ENCODE measurements at places on chromosomes 16 and 17. TPM values are rescaled to one million over a fixed set of nuclear protein-coding genes. Genes with fewer than 3 reads are reported as not detected.
A peak's percentile ranks its signal among the peaks of the same experiment; 100 is the strongest.

GRCh38 chr16:31243734-31244670 is 15.8 kb upstream of the ITGAM start:
- DNase-seq, result no peak

IL17C gene
- 0.23 TPM for total RNA-seq

SSTR5 gene
- total RNA-seq, result not detected

ZPBP2 gene
- total RNA-seq, result not detected

TOP2A gene
- total RNA-seq, result 295 TPM

GINS3 gene
- total RNA-seq, result 22.2 TPM

DNA sequence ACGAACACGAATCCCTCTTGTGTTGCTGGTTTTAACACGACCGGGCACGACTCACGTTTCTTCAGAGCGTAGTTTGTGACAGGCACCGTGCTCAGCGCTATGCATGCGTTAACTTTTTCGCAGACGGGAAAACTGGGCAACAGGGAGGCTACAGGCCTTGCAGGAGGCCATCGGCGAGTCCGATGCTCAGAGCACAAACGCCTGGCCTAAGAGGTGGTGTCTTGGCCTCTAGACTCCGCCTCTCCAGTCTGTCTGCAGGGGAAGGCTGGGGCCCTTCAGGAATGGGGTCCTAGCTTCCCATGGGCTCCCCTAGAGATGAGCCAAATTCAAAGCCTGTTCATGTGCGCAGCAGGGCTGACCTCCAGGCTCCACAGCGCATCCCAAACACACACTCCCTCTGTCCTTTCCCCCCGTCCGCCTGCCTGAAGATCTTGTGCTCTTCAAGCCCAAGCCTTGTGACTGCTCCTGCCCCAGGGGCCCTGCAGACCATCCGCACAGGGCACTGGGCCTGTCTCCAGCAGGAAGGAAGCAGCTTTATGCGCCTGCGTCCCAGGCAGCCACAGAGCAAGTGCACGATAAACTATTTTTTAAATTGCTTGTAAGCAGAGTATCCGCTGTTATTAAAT is 3.1 kb downstream of the CLCN7 start:
- DNase-seq, result no peak

TEX19 gene
- 0.23 TPM for total RNA-seq

DNA sequence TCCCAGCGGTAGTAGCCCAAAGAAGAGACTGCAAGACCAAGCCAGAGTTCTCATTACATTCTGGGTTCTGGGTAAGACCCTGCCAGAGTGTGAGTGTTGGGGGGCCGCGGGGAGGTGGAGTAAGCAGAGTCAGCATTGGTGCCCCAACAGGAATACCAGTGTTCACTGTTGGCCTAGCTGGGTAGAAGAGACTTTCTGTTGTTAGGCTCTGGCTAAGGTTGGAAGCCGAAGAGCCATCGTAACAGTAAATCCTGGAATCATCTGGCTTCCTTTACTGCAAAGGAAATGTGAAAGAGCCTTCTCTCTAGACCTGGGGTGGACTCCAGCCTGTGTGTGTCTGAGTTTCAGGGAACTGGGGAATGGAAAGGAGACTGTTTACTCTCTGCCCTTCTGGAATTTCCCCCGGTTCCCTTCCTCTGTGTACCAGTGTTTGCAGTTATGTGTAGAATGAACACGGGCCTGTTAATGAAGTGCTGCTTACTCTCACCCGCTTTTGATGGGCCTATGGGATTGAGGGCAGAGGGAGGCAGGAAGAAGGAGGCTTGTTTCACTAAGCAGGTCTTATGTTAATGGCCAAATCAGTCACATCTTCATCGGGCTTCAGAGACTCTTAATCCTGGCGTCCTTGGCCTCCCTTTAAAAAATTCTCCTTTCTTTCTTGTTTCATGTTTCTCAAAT is 68.5 kb downstream of the WWP2 start:
- no peak for DNase-seq

DNA sequence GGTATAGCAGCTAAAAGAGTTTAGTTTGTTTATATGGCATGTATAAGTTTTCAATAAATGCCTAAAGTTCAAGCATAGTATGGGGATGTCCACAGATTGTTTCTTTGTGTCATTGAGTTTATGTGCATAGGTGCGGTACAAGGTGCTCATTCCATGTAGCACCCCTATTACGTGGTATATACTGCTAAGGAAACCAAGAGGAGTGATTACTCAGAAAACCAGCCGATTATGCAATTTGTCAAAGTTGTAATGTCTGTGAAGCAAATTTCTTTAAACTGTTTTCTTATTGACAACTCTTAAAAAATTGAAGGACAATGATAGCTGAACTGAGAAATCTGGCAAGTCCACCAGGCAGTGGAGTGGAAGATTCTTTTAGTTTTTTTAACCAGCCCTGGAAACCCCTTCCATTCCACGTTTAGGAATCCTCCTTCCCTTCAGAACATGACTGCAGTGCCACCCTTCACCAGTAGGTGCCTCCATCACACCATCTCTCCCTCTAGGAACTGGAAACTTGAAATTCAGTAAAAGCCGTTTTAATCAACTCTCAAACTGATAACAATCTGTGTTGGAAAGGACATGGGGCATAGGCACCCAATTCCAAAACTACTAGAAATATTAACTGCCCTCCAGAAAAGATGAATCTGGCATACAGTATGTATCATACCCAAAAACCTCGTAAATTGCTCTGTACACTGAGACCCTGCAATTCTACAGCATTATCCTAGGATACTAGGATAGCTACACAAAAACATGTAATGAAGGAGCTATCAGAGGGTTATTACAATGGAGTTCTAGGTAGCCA is 43.5 kb downstream of the REXO5 start:
- peak; percentile 81 for DNase-seq

GRCh38 chr17:50828508-50829170 is 6.7 kb upstream of the WFIKKN2 start:
- DNase-seq, result no peak

DNA sequence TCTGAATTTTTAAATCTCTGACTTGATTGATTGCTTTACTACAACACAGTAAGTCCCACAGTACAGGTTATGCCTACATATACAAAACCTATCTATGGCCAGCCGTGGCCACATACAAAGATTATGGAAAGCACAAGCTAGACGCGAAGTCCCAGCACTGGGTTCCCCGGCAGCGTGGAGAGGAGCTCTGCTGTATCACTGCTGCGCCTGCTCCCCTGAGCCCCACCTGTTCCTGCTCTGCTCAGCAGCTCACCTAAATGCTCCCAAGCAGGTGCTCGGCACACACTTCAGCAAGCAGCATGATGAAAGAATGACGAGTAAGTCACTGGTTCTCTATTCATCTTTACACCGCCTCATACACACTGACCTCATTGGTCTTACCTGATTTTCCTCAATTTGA is 20.6 kb downstream of the ZDHHC7 start:
- no peak for DNase-seq

DNA sequence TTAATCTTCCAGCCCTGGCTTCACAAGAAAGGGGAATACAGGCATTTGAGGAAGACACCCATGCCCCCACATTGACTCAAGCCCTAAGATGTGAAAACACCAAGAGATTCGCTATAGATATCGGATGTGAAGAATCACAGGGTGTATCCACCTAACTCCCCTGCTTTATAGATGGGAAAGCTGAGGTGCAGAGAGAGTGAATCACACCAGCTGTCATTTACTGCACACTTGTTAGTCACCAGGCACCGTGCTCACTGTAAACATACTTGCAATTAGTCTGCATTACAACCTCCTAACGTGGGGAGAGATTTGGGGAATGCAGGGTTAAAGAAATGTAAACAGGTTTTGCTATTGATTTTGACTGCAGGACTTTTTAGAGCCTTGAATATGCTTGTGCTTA is 325.5 kb downstream of the C16orf95 start:
- no peak for DNase-seq

GRCh38 chr17:5819921-5820685 is 235.8 kb upstream of the NLRP1 start:
- no peak for DNase-seq

- DNase-seq, result peak; percentile 51
Observed at GRCh38 chr16:75238132-75238852, 13.1 kb downstream of the BCAR1 start.

DNA sequence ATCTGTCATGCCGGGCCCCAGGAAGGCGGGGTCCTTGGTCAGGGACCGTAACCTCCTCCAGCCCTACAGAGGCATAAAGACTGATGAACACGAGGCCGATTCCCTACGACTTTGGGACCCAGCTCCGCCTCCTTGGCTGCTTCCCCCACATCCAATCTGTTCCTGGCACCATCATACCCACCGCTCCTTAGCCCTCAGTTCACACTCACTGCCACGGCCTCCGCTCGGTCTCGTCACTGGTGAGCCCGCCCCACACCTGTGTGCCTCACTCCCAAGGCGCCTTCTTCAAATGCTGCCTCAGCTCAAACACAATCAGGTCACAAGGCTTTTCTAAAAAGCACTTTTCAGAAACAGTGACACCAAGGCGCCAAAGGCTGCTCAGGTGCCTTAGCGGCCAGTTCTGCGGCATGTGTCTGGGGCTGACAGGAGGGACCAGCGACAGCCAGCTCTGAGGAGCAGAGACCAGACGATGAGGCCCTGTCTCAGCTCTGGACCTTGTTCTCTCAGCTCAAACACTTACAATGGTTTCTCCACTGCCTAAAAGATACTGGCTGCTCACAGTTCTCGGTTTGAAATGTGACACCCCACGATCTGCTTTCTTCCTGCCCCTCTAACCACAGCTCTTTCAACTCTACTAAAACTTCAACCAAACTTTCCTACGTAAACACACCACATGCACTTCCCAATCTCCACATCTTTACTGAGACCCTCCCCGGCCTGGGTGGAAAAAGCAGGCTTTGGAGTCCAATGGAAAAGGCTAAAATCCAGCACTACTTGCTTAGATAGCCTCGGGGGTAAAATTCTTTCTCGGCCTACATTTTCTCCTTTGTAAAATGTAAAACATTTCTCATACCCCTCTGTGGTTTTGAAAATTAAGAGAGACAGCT is 33.2 kb downstream of the CYB5D2 start:
- no peak for DNase-seq

NAGS gene
- total RNA-seq, result 0.93 TPM

- DNase-seq, result no peak
Observed at GRCh38 chr16:22358000-22358399, 16.4 kb downstream of the CDR2 start.

DNA sequence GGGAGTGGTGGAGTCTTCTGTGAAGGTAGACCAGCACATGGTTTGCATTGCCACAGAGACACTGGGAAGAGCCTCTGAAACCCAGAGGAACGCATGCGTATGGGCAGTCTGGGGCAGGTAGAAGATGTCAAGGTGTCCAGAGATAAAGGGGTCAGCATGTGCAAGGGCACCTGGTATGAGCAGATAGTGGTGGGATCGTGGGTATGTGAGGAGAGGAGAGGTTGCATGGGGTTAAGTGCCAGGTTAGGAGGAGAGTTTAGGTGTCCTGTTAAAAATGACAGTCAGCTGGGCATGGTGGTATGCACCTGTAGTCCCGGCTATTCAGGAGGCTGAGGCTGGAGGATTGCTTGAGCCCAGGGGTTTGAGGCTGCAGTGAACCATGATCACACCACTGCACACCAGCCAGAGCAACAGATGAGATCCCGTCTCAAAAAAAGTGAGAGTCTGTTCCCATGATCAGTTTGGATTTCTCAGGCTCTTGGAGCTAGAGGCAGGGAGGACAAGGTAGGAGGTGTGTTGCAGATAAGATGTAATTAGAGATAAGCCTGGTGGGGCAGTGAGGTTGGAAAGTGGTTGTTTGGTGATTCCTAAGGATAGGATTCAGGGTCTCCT is 3.0 kb downstream of the PYCARD start:
- no peak for DNase-seq

DPEP3 gene
- not detected for total RNA-seq

DPEP2 gene
- total RNA-seq, result not detected

TBX21 gene
- total RNA-seq, result not detected

C17orf67 gene
- 2.4 TPM for total RNA-seq

PRSS8 gene
- total RNA-seq, result not detected

- no peak for DNase-seq
Observed at GRCh38 chr17:67500261-67500660, 123.2 kb downstream of the PITPNC1 start.

HSD17B1 gene
- 1.2 TPM for total RNA-seq

GPRC5C gene
- total RNA-seq, result 4.6 TPM

DNA sequence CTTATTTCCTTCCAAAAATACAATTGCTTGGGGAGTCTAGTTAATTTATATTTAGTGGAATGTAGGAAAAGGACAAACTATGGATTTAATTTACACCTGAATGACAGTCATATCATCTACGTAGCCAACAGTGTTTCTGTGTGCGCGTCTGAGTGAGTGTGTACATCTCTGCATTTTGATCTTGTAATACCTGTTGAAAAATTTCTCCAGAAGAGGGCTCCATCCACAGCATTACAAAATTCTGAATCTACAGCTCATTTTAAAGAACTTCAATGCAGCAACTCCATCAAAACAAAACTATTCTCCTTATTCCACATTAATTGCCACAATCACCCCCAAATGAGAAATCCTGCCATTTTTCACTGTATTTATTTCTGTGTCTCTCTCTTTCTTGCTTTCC is 3.9 kb downstream of the CDH13 start:
- DNase-seq, result no peak

DNA sequence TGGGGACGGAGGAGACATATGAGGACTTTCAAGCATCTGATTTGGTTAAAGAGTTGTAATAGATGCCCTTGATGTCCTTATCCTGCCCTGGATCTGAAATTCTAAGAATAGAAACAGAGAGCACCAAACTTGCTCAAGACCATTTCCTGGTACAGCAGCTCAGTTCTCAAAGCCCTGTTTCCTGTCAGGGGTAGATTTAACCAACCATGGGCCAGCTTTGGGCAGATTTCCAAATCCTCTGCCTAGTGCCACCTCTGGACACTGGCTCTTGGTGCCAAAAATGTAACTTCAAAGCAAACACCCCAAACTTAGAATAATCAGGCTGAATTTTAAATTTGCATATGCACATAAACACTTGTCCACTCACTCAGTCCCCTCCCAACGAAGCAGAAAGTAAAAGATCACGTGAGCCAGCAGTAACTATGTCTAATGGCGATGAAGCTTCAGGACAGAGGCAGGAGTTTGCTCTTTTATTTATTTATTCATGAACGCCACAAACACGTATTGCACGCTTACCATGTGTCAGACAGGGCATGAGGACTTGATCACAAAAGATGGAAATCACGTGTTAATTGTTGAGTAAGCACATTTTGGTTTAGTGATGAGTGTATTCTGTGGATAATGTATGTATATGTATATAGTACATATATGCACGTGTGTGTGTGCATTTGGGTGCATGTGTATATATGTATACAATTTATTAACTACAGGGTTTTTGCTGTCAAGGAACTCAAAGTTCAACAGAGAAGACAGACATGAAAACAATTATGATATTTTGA is 23.1 kb upstream of the SDK2 start:
- no peak for DNase-seq

DNA sequence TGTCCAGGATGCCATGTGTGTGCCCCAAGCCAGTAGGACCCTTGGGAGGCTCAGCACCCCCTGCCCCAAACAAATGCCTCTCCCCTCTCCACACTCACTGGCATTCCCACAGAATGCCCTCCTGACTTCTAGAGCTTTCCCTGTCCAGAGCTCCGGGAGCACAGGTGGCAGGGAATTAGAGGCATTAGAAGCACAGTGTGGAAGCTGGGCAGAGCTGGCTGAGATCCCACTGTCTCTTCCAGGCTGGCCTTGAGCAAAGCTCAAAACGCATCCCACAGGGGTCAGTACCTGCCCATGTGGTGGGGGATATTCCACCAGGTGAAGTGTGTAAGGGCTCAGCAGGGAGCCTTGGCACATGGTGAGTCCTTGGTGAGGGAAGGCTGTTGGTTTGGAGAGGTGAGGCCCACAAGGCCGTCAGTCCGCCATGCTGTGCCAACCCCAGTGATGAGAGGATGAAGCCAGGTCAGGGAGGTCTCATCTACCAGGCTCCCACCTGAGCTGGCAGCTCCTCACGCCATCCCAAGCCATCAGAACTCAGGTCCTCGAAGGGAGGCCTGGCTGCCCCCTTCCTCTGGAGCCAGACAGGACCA is 18.1 kb downstream of the ENDOV start:
- no peak for DNase-seq

Data from neural crest cell (in vitro differentiated cells).